ENCODE measurements at places on chromosomes 1 and 21.
A peak's percentile ranks its signal among the peaks of the same experiment; 100 is the strongest.

DNA sequence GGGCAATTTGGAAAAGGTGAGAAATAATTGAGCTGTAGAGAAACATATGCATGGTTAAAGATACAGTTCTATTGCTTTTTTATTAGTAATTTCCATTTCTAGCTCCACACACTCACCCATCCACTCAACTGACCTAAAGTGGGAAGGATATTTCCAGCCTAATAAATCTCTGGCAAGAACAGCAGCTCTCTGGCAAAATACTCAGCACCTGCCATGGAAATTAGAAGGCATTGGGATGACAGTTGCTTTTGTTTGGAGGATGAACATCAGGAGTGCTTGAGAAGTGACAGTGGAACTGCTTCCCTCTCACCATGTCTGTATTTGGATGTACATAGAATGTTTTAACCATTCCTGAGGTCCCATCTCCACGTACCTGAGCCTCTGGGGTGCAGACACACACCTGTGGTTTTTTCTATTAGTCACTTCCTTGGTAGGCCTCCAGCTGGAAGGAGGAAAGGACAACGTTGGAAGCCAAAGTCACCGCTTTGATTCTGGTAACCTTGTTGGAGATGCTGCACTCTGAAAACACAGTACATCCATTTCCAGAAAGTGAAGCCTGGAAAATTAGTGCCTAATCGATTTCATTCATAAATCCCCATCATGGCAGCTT, 62.3 kb upstream of the RUNX1 start:
- DNase-seq, result no peak

GRCh38 chr21:39182484-39183271, 573 bp downstream of the PSMG1 start:
- peak; percentile 37 for DNase-seq

DNA sequence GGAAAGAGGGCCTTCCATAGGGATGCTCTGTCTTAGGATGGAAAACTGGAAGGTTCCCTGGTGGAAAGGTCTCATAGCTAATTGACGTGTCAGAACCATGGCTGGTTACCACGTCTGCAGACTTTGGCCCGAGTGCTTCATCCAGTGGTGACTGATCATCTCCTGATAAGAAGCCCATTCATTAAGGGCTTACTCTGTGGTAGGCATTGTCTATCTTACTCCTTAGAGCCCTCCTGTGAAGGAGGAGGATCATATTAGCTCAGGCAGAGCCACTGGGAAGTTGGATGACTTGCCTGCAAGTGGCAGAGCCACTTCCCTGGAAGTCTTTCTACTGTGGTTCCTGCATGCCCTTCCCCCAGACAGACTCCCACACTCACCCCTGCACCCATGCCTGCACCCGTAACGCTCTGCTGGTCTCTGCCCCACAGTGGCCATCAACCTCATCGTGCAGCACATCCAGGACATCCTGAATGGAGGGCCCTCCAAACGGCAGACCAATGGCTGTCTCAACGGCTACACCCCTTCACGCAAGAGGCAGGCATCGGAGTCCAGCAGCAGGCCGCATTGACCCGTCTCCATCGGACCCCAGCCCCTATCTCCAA, 79.9 kb downstream of the UCK2 start:
- no peak for DNase-seq

DNA sequence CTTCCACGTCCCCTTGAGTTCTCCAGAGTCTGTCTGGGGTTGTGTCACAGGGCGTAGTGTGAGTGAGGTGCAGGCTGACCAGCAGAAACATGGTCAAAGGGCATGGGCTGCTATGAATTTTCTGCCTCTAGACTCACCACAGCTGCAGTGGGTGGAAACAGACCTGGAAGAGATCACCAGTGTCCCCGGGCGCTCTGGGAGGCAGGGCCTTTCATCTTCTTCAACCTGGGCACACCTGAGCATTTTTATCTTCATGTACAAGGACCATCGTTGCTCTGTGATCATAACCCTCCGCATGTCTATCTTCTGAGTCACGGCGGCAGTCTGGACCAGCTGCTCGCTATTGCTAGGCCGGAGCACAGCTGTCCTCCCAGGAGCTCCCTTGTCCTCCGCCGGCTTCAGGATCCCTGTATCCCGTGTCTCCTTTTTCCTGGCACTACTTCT, 29.6 kb downstream of the DEGS1 start:
- no peak for DNase-seq

GRCh38 chr1:237578540-237578939, 312.2 kb downstream of the ZP4 start:
- no peak for DNase-seq

GRCh38 chr1:108671143-108671542, 10.2 kb upstream of the HENMT1 start:
- no peak for DNase-seq

GRCh38 chr1:88139633-88140032, 544.4 kb upstream of the PKN2 start:
- no peak for DNase-seq

DNA sequence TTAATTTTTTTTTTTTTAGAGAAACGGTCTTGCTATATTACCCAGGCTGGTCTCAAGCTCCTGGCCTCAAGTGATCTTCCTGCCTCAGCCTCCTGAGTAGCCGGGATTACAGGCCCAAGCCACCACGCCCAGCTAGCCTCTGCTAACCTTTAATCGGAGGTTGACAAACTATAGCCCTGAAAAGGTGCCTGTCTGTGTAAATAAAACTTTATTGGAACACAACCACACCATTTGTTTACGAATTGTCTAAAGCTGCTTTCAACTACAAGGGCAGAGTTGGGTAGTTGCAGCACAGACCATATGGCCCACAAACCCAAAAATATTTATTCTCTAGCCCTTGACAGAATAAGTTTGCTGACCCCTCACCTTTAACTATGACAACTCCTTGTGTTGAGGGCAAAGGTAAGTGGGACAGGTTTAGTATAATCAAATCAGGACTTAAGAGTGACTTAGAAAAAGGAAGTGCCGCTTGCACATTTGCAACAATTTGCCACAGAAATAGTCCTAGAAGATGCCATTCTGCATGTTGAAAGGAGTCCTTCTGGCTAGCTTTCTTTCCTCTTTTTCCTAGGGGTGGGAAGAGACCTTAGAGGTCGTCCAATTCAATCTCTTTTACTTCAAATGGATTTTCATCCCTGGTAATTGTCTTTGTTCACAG, 16.4 kb downstream of the RGS8 start:
- no peak for DNase-seq

DNA sequence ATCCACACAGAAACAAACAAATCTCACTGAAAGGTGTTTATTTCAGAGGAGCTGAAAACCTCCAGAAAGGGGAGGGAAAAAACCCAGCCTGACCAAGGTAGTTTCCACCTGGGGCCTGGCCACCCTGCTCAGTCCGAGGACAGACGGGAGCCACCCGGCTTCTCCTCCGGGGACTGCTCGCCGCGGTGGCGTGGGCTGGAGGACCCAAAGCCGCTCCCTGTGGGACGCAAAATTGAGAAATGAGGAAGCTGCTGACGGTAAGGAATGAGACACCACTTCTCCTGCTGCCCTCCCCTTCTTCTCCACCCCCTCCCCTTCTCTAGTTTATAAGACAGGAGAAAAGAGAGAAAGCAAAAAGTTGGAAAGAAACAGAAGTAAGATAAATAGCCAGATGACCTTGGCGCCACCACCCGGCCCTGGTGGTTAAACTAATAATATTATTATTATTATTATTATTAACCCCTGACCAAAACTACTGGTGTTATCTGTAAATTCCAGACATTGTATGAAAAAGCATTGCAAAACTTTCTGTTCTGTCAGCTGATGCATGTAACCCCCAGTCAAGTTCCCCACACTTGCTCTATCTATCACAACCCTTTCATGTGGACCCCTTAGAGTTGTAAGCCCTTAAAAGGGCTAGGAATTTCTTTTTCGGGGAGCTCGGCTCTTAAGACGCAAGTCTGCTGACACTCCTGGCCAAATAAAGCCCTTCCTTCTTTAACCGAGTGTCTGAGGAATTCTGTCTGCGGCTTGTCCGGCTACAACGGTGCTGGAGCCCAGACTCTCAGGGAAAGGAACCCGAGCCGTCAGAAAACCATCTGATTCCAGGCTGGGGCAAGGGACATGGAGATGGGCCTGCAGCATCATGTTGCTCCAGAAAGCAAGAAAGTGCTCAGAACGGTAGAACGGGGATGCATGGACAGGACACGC, 12.5 kb downstream of the ITGB2 start:
- DNase-seq, result peak; percentile 42
